ENCODE measurements at places on chromosomes 2 and 18. TPM values are rescaled to one million over a fixed set of nuclear protein-coding genes. Genes with fewer than 3 reads are reported as not detected.

The EFR3B gene
- total RNA-seq, result 1.4 TPM

The REG1B gene
- 1.4 TPM for total RNA-seq

The PSTPIP2 gene
- 18.2 TPM for total RNA-seq

The HOXD9 gene
- 1.2 TPM for total RNA-seq

The GYPC gene
- total RNA-seq, result 82.0 TPM

The CYRIA gene
- 4.9 TPM for total RNA-seq

The IL36A gene
- total RNA-seq, result not detected

The STPG4 gene
- not detected for total RNA-seq

The SLC23A3 gene
- 0.11 TPM for total RNA-seq

The AQP4 gene
- total RNA-seq, result 9.9 TPM

The VWA3B gene
- total RNA-seq, result not detected
